ENCODE measurements at places on chromosomes 5 and 9.

- DNase-seq, result no peak
These were observed 277.8 kb downstream of the RAB3C start for GRCh38 chr5:58860680-58861079.

GRCh38 chr9:21933281-21933680 lies 60.9 kb downstream of the CDKN2A start:
- DNase-seq, result no peak

GRCh38 chr9:86531273-86531970 lies 177.2 kb upstream of the TUT7 start:
- DNase-seq, result no peak

- no peak for DNase-seq
These were observed 219.1 kb upstream of the PPP1R2B start for GRCh38 chr5:156631005-156631404.

DNA sequence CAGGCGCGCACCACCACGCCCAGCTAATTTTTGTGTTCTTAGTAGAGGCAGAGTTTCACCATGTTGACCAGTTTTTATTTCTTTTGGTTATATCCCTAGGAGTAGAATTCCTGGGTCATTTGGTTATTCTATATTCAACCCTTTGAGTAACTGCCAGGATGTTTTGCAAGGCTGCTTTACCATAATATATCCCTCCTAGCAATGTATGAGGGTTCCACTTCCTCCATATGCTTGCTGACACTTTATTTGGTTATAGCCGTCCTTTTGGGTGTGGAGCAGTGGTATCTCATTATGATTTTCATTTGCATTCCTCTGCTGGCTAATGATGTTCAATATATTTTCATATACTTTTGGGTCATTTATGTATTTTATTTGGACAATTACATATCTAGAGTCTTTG lies 81.2 kb downstream of the RAB24 start:
- no peak for DNase-seq
